ENCODE measurements at places on chromosomes 7 and 10. TPM values are rescaled to one million over a fixed set of nuclear protein-coding genes. Genes with fewer than 3 reads are reported as not detected.
A peak's percentile ranks its signal among the peaks of the same experiment; 100 is the strongest.

POM121L12 gene
- not detected for total RNA-seq

SPRN gene
- not detected for total RNA-seq

CRTAC1 gene
- 11.9 TPM for total RNA-seq

HEPACAM2 gene
- not detected for total RNA-seq

SPDYE11 gene
- total RNA-seq = not detected

CALHM3 gene
- not detected for total RNA-seq

WNT8B gene
- not detected for total RNA-seq

DOCK1 gene
- total RNA-seq = 22.1 TPM

LDB3 gene
- total RNA-seq = 914 TPM

- DNase-seq = peak; percentile 67
Measured at GRCh38 chr10:127872011-127872761, 20.6 kb downstream of the CLRN3 start.

GRCh38 chr10:60262647-60263126 lies 127.0 kb downstream of the ANK3 start:
- no peak for DNase-seq

- no peak for DNase-seq
Measured at GRCh38 chr10:103512166-103512565, 18.7 kb downstream of the NEURL1 start.

DNA sequence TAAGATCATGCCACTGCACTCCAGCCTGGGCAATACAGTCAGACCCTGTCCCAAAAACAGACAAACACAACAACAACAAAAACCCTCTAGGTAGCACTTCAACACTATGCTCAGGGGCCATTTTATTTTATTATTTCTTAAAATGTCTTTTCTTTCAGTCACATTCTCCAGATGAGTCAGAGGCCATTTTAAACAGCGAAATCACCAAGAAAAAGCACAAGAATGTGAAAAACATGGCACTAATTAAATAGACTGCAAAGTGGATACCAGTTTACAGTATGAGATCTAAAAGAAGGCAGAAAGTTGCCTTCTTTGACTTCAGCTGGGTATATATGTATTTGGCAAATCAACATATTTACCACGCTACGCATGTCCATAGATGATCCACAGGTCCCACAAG lies 6.1 kb upstream of the FGL2 start:
- no peak for DNase-seq

GRCh38 chr10:88392222-88392621 lies 190.9 kb downstream of the RNLS start:
- DNase-seq = no peak

DNA sequence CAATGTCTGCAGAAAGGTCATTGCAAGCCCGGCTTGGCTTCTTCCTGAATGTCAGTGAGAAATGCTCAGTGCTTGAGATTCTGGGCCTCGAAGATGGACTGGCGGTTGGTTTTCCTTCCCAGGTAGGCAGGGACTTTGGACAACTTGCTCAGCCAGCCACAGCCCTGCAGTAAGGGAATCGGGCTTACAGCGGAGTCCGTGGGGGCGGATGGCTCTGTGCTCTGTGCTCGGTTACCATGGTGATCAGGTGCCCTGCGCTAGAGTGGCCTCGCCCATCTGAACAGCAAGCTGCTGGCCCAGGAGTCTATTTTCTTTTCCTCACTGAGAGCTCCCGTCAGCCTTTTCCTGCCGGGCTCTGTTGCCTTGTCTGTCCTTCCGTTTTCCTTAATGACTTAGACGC lies 77.8 kb upstream of the SH2B2 start:
- DNase-seq = no peak

GRCh38 chr7:151129960-151130591 lies 37.4 kb downstream of the GBX1 start:
- DNase-seq = peak; percentile 3

DNA sequence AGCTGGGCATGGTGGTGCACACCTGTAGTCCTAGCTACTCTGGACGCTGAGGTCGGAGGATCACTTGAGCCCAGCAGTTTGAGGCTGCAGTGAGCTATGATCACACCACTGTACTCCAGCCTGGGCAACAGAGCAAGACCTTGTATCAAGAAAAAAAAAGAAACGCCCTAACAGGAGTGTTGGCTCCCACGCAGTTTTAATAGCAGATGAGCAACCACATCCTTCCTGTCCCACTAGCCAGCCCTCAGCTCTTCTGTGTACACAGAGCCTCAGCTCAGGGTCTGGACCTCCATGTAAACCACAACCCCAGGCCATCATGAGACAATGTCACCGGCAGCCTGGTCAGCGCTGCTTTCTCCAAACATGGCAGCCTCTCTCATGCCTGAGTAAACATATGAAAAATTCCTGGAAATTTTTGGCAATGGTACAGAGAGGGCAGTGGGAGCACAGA lies 108.2 kb downstream of the PIP4K2A start:
- DNase-seq = no peak

DNA sequence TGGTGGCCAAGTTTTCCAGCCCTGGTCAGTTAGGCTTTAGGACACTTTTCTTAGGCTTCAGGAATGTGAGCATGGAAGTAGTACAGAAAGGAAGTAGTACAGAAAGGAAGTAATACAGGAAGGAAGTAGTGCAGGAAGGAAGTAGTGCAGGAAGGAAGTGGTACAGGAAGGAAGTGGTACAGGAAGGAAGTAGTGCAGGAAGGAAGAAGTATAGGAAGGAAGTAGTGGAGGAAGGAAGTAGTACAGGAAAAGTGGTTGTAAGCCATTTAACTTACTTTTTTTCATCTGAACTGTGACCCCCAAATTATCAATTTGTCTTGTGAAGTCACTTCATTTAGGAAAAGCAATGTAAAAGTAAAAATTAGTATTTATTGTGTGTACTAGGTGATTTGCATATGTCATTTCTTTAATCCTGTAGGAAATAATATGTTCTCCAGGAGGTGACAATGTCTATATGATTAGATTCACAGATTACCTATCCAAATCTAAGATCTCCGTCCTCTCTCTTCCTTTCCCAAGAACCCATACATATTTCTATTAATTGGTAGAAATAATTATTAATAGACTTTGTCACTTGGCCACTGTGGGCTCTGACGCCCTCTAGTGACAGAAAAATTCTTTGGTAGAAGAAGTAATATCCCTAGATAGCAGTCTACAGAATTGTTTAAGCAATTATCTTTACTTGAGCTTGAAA lies 3.9 kb upstream of the FAS start:
- no peak for DNase-seq

GRCh38 chr10:70323138-70323696 lies 39.4 kb upstream of the NPFFR1 start:
- DNase-seq = no peak

- no peak for DNase-seq
Measured at GRCh38 chr10:90913774-90914420, 7.0 kb downstream of the ANKRD1 start.

GRCh38 chr10:69363666-69364065 lies 53.1 kb downstream of the TACR2 start:
- DNase-seq = no peak

DNA sequence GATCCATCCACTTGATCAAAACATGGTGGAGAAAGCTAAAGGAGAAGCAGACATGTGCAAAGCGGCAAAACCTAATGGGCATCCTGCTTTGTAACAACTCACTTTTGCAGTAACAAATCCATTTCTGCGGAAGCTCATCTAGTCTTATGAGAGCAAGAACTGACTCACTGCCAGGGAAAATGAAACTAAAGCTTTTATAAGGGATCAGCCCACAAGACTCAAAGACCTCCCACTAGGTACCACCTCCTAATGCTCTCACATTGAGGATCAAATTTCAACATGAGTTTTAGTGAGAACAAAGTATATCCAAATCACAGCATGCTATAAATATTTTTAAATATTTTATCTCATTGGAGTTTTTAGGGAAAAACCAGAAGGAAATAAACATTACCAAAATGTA lies 120.1 kb upstream of the GNAI1 start:
- DNase-seq = no peak

GRCh38 chr7:114740095-114740494 lies 181.8 kb upstream of the MDFIC start:
- no peak for DNase-seq

- DNase-seq = no peak
Measured at GRCh38 chr7:23431702-23432199, 38.5 kb downstream of the IGF2BP3 start.

DNA sequence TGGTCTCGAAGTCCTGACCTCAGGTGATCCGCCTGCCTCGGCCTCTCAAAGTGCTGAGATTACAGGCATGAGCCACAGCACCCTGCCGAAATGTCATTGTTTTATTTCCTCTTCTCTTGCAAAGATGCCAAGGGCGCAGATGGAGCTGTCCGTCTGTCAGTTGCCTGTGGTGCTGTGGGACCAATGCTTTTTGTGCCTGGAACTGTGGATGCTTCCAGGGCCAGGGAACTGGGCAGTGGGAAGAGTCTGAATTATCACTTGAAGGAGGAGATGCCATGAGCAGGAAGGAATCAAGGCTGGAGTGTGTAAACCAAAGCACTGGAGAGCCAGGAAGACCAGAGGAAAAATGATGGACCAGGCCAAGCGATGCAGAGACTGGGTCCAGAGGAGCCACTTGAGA lies 459.9 kb downstream of the GALNT17 start:
- no peak for DNase-seq

DNA sequence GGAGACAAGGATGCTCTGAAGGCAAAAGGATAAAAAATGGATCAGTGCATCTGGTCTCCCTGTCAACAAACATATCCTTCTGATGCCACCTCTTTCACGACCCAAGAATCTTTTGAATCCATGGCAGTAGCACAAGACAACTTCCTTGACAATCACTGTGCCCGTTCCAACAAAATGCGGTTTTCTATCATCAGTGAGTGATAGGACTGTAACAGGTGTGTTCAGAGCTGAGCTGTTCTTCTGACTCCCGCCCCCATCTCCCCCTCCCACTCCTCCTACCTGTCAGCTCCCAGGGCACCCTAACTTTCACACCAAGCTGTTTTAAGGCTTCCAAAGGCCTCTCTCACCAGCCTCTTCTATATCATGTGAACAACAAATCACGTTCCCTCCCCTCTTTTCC lies 74.8 kb downstream of the PARD3 start:
- no peak for DNase-seq

GRCh38 chr7:52017802-52018679 lies 701.4 kb upstream of the COBL start:
- peak; percentile 35 for DNase-seq

GRCh38 chr7:109235316-109235715 lies 665.6 kb downstream of the DNAJB9 start:
- no peak for DNase-seq

DNA sequence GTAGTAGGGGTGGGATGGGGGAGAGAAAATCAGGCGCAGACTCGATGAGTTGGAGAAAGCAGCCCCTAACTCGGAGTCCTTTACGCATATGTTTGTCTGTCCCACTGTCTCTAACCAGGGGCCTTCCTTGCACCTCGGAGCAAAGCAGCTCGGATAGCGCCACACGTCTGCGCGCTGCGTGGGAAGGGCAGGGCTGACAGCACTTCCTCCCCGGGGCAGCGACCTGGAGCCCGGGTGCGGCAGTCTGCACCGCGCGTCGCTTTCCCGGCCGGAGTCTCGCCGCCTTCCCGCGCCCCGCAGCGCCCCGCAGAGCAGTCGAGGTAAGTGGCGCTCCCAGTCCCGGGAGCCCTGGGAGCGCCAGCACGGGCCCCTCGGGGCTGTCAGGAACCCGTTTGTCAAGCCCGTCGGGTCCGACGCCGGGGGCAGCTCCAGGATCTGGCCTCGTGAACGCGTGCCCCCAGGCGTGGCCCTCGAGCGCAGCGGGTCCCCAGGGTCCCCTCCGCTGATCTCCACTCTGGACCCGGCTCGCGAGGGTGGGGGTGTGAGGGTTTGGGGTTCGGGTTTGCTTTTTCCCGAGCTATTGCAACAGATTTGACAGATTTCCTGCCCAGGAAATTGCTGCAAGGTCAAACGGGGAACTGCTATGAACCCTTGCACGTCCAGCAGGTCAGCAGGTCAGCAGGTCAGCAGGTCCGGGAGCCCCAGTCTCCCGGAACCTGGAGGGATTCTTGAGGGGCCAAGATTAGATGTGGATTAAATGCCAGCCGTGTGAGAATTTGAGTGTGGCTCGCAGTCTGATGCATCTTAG lies 597 bp downstream of the APBB1IP start:
- peak; percentile 42 for DNase-seq

GRCh38 chr10:123409884-123410283 lies 255.7 kb downstream of the BUB3 start:
- DNase-seq = no peak

GRCh38 chr10:74163319-74164068 lies 12.5 kb downstream of the ADK start:
- DNase-seq = no peak
